T-helper 17 cell (primary cell): ENCODE measurements at places on chromosomes 2 and 18.

- H3K27me3 ChIP-seq = no peaks in the 10 kb centered on the region
- no peak for DNase-seq
- H3K4me1 ChIP-seq = peaks cover 13% of the 10 kb centered on the region
- H3K4me3 ChIP-seq = no peak overlapping the region
- H3K36me3 ChIP-seq = no peaks in the 10 kb centered on the region
Measured at GRCh38 chr2:161250864-161251436, 57.3 kb upstream of the PSMD14 start.

DNA sequence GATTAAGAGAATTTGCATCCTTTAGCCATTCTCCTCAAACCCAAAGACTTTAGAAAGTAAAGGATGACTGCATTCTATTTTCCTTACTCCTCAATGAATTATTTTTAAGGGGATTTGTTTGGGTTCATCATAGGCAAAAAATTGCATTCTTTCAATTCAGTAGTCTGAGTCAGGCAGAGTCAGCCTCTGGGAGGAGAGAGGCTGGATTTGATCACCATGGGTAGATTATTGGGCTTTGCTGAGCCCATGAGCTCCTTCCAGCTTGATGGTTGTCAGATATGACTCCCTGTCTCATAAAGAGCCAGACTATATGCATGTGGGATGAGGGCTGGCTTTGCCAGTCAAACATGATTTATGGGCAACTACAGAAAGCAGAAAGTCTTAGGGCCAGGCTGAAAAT lies 101.2 kb downstream of the KCNS3 start:
- H3K36me3 ChIP-seq = no peaks in the 10 kb centered on the region
- H3K4me3 ChIP-seq = no peak overlapping the region
- no peaks in the 10 kb centered on the region for H3K4me1 ChIP-seq

GRCh38 chr18:40608226-40608625 lies 1346.8 kb upstream of the PIK3C3 start:
- no peaks in the 10 kb centered on the region for H3K36me3 ChIP-seq
- H3K27me3 ChIP-seq = no peaks in the 10 kb centered on the region

DNA sequence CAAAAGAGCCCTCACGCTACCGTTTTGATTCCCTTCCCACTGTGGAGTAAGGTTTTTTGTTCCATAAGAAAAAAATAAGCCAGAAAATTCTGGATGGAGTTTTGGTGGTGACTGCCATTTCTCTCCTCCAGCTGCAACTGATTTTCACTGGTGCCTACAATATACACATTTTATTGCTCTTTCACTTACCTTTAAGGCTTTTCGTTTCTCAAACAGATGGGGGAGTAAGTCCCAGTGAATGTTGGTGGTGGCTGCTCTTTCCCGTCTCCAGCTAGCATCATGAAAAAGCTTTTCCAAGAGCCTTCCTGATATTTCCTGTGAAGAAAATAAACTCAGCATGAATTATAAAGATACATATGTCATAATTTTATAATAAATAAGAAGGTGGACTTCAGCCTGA lies 932.5 kb upstream of the PIK3C3 start:
- no peak overlapping the region for H3K4me3 ChIP-seq
- no peak for DNase-seq
- no peaks in the 10 kb centered on the region for H3K36me3 ChIP-seq
- no peaks in the 10 kb centered on the region for H3K4me1 ChIP-seq

DNA sequence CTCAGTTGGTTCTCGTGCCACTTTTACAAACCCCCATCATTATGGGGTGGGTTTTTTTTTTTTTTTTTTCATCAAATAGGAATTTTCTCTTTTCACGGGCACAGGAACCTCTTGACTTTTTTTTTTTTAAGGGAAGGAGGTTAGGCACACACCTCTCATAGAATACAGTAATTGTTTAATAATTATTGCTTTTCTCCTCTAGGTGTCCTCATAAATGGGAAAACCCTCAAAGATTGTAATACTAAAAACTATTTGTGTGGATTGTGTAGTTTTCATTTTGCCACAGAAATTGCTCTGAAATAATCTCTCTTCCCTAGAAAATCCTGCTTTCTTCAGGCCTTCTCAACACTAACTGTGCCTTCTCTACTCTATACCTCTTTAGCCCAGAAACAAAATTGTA lies 147.3 kb downstream of the GREB1L start:
- H3K27ac ChIP-seq = no peak overlapping the region
- no peak overlapping the region for H3K4me3 ChIP-seq
- DNase-seq = no peak
- H3K4me1 ChIP-seq = no peaks in the 10 kb centered on the region
- peaks cover 12% of the 10 kb centered on the region for H3K27me3 ChIP-seq

GRCh38 chr2:96109361-96109680 lies 7.0 kb downstream of the ADRA2B start:
- no peaks in the 10 kb centered on the region for H3K4me1 ChIP-seq
- no peaks in the 10 kb centered on the region for H3K36me3 ChIP-seq
- H3K4me3 ChIP-seq = no peak overlapping the region
- H3K27ac ChIP-seq = no peak overlapping the region

GRCh38 chr2:6788614-6789013 lies 77.1 kb downstream of the CMPK2 start:
- H3K27ac ChIP-seq = no peak overlapping the region
- H3K4me3 ChIP-seq = no peak overlapping the region
- no peak for DNase-seq

DNA sequence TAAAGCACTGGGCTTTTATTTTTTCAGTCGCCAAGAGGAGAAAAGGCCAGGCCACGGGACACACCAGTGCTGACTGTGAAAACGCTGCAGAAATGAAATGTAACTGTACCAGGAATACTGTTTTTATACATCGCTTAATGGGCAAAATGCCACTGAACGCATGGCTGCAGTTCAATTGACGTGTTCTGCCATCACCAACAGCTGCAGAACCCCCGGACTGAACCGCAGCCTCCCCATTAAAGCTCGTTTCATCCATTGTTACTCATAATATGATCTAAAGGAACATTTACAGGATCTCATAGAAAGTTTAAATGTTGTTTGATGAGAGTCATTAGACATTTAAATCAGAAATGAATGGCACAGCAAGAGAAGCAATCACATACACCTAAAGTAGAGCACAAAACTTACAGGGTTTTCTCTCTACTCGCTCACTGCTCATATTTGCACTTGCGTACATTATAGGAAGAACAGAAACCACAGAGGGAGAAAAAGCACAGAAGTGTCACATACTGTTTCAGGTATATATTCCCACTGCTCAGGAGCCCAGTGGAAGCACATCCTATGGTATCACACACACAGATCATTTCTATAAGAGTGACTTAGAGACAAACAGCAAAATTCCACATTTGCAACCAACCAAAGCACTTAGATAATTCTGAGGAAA lies 35.3 kb downstream of the TCF4 start:
- no peak for DNase-seq
- no peaks in the 10 kb centered on the region for H3K36me3 ChIP-seq
- H3K4me3 ChIP-seq = no peak overlapping the region
- H3K27me3 ChIP-seq = no peaks in the 10 kb centered on the region

DNA sequence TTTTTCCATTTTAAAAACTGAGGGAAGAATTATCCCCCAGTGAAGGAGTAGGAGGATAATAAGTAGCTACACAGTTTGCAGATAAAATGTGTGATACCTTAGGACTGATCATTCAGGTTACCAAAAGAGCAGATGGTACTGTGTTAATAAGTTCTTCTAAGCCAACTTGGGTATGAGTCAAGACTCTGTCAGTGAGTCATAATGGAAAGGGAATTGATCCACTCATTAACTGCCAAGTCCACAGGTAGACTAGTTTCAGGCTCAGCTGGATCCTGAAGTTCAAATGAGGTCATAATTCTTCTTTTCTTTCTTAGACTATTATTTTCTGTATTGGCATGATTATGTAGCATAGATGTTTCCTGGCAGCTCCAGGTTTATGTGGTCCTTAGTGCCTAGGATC lies 142.4 kb upstream of the ALPP start:
- peaks cover 17% of the 10 kb centered on the region for H3K36me3 ChIP-seq
- no peak for DNase-seq
- H3K4me3 ChIP-seq = no peak overlapping the region
- no peak overlapping the region for H3K27ac ChIP-seq
- peaks cover 30% of the 10 kb centered on the region for H3K4me1 ChIP-seq

- H3K27me3 ChIP-seq = peaks cover 9% of the 10 kb centered on the region
- H3K36me3 ChIP-seq = no peaks in the 10 kb centered on the region
- H3K27ac ChIP-seq = no peak overlapping the region
- H3K4me1 ChIP-seq = no peaks in the 10 kb centered on the region
- DNase-seq = no peak
- H3K4me3 ChIP-seq = no peak overlapping the region
Measured at GRCh38 chr18:8667846-8668245, 37.5 kb upstream of the MTCL1 start.

DNA sequence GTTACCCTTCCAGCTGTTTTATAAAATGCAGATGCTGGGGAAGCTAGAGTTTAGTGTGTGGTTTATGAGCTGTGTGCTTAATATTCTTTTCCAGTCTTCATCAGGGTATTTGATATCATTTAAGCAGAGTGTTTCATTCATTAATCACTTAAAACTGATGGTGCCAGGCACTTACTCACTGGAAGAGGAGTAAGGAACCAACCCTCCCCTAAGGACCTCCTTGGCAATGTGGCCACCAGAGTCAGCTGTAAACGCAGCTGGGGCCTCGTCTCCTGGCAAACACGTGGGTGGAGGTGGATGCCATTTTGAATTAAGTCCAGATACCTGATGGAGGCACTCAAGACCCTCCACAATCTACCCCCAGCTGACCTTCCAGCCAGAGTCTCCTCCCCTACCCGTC lies 331.6 kb downstream of the CLIP4 start:
- no peak overlapping the region for H3K27ac ChIP-seq
- peaks cover 61% of the 10 kb centered on the region for H3K27me3 ChIP-seq
- no peak overlapping the region for H3K4me3 ChIP-seq
- no peak for DNase-seq

- no peak overlapping the region for H3K27ac ChIP-seq
- no peak for DNase-seq
- H3K27me3 ChIP-seq = no peaks in the 10 kb centered on the region
- H3K4me1 ChIP-seq = peaks cover 8% of the 10 kb centered on the region
- no peak overlapping the region for H3K4me3 ChIP-seq
Measured at GRCh38 chr2:71388214-71388613, 56.6 kb downstream of the ZNF638 start.

DNA sequence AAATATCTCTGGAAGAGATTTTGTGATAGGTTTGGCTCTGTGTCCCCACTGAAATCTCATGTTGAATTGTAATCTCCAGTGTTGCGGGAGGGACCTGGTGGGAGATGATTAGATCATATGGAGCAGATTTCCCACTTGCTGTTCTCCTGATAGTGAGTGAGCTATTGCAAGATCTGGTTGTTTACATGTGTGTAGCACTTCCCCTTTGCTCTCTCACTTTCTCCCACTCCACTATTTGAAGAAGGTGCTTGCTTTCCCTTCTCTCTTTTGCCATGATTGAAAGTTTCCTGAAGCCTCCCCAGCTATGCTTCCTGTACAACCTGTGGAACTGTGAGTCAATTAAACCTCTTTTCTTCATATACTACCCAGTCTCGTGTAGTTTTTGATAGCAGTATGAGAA lies 97.0 kb upstream of the FN1 start:
- H3K4me3 ChIP-seq = no peak overlapping the region
- H3K36me3 ChIP-seq = no peaks in the 10 kb centered on the region
- no peak overlapping the region for H3K27ac ChIP-seq
- H3K4me1 ChIP-seq = no peaks in the 10 kb centered on the region
- no peak for DNase-seq

GRCh38 chr2:119317554-119317953 lies 49.1 kb downstream of the C2orf76 start:
- no peak for DNase-seq
- H3K27ac ChIP-seq = no peak overlapping the region
- H3K4me3 ChIP-seq = no peak overlapping the region
- H3K27me3 ChIP-seq = no peaks in the 10 kb centered on the region
- no peaks in the 10 kb centered on the region for H3K4me1 ChIP-seq
